ENCODE measurements at places on chromosomes 4 and X. TPM values are rescaled to one million over a fixed set of nuclear protein-coding genes. Genes with fewer than 3 reads are reported as not detected.

Gene GAGE1
- not detected for total RNA-seq

Gene HTN3
- not detected for total RNA-seq

Gene ZXDA
- 7.6 TPM for total RNA-seq

Gene SORBS2
- total RNA-seq = 175 TPM

Gene MAN2B2
- 58.0 TPM for total RNA-seq

Gene VCX2
- total RNA-seq = not detected

Gene CT47A7
- not detected for total RNA-seq

Gene SAGE1
- total RNA-seq = not detected

Gene TBX22
- total RNA-seq = not detected

Gene FRMPD3
- total RNA-seq = not detected

Gene TMEM31
- total RNA-seq = not detected

Gene FSTL5
- not detected for total RNA-seq

Gene ZNF630
- total RNA-seq = 2.0 TPM

Gene CLCN4
- total RNA-seq = 5.7 TPM

Gene ARL9
- 0.10 TPM for total RNA-seq

Gene FGFR3
- 0.05 TPM for total RNA-seq

Gene VEGFC
- 35.1 TPM for total RNA-seq

Gene PAGE2B
- not detected for total RNA-seq

Gene GABRG1
- not detected for total RNA-seq

Gene ADH1B
- not detected for total RNA-seq

Gene NHS
- 2.7 TPM for total RNA-seq

Gene SMIM10
- 0.76 TPM for total RNA-seq

Gene MAGEA1
- not detected for total RNA-seq

Gene KCTD8
- 0.35 TPM for total RNA-seq

Gene SCD5
- 28.4 TPM for total RNA-seq

Gene GPC4
- total RNA-seq = 3.7 TPM

Gene TKTL2
- total RNA-seq = not detected

Gene STATH
- not detected for total RNA-seq

Gene RADX
- not detected for total RNA-seq

Gene CXXC4
- 0.05 TPM for total RNA-seq

Gene TCEAL2
- not detected for total RNA-seq

Gene GPR173
- total RNA-seq = 2.4 TPM

Gene STX18
- total RNA-seq = 26.4 TPM

Gene CLIC2
- total RNA-seq = 4.0 TPM

Gene DGKK
- not detected for total RNA-seq

Gene PPP1R2C
- not detected for total RNA-seq

Gene GNRHR
- not detected for total RNA-seq
